Nucleus accumbens (tissue), 56 donors: ENCODE measurements at places on chromosomes 2 and 18.
A peak's percentile ranks its signal among the peaks of the same experiment; 100 is the strongest.

DNA sequence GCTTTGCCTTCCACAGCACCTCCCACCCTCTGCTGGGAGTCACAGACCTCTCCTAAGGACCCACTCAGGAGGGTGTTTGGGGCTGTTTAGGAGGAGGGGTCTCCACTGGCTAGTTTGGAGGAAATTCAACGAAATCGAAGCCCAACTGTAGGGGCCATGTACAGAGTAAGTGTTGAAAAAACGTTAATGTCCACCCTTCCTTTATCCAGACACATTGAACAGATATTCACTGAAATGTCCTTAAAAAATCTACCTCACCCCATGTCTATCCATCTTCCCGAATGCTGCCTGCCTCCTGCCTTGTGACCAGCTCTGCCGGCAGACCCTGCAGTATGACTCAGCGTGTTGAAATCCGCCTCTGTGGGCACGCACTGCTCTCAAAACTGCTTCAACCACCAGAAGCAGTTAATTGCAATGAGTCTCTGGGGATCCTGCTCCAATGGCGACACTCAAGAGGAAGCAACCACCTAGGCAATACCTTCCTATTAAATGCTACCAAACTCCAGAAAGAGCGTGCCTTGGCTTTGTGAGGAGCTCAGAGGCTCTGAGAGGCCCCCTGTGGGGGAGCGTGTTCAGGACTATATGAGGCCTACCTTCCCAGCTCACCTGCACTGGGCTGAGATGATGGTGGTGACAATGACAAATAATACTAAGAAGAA lies 61.4 kb upstream of the RTN4 start:
- no peak for DNase-seq

DNA sequence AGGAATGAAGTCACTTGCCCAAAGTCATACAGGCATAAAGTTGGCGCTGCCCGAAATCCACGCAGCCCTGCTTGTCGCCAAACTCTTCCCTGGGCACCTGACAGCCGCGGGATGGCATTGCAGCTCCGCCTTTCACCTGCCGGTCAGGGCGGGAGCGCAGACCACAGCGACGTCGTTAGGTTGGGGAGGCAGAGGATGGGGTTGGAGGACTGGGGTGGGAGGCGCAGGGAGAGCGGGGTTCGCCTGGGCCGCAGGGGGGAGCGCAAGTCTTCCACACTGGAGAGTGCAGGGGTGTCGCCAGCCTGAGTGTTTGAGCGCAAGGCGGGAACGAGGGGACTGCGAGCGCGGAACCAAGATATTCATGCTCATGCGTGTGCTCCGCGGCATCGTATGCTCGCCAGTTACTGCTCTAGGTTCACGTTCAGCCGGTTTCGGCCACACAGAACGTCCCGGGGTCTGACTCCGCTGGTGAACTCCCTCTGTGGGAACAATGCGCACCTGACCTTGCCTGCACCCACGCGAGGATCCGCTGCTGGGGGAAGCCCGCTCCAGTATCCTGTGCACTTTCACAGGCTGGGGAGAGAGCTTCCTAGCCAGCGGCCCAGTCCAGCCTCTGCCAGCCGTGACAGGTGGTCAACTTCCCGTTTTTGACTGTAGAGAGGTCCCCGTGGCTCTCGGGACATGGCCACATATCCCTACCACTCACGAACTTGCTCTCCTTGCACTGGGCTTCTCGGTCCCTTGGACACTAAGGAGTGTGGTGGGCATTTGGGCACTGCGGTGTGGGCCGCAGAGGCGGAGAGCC lies 767 bp upstream of the NPPC start:
- DNase-seq, result peak; percentile 49

GRCh38 chr2:3115301-3116042 lies 262.1 kb downstream of the EIPR1 start:
- peak; percentile 11 for DNase-seq

- no peak for DNase-seq
These were observed 295.0 kb upstream of the ZNF521 start for GRCh38 chr18:25646971-25647370.

- no peak for DNase-seq
These were observed 289.6 kb upstream of the ID2 start for GRCh38 chr2:8392098-8392866.

GRCh38 chr18:41025666-41026065 lies 929.4 kb upstream of the PIK3C3 start:
- no peak for DNase-seq

GRCh38 chr2:200090683-200091082 lies 135.3 kb downstream of the MAIP1 start:
- DNase-seq, result no peak

DNA sequence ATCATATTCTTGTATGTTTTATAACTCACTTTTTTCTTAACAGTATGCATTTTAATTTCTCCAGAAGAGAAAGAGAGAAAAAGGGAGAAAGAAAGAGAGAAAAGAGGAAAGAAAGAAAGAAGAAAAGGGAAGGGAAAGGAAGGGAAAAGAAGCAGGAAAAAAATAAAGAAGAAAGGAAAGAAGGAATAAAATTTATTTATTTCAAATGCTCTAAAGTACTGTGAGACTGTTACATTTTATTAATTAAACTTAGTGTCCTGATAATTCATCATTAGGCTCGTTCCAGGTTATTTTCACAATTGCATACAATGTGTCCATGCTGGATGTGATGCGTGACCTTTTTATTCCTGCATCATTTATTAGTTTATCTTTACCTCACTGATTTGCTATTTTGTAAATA lies 1023.4 kb upstream of the KLHL29 start:
- no peak for DNase-seq

DNA sequence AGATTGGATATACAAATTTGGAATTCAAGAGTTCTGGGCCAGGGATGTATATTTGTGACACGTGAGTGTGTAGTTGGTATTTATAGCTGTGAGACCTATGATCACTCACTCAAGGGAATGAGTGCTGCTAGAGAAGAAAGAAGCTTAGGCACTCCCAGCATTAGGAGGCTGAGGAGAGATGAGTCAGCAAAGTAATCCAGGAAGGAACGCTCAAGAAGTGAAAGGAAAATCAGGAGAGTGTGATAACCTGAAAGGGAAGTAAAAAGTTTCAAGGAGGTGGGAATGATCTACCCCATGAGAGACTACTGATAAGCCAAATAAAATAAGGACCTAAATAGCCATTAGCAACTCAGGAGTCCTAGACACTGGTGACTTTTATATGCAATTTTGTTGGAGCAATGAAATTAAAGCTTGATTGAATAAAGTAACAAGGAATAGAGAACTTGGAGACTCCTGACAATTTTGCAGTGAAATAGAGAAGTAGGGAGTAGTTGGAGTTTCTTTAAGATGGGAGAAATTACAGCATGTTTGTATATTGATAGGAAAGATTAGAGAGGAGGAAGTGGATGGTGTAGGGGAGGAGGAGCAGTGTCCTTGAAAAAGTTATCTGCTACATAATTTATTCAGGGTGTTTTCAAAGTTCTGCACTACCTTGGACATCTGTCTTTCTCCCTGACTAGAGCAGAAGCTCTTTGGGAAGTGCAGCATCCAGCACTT lies 89.9 kb downstream of the UBE2E3 start:
- DNase-seq, result no peak

- DNase-seq, result no peak
These were observed 7.2 kb downstream of the PSMD14 start for GRCh38 chr2:161315380-161315779.

DNA sequence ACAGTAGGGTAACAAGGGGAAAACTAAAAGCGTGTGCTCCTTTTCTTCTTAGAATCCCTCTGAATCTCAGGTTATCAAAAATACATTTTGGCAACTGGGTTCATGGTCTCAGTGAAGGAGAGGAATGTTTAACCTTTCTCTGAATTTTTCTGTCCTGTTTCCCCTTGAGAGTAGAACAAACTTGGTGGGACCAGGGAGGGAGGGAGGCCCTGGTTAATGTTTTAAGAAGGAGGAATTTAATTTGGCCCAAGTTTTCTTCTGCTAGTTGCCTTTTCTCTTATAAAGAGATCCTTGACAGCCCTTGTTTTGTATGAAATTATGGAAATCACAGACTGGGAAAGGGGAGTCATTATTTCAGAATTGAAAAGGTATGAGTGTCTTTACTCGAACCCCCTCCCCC lies 12.2 kb upstream of the POU3F3 start:
- DNase-seq, result no peak

GRCh38 chr2:74515981-74516633 lies 1.9 kb downstream of the TLX2 start:
- peak; percentile 3 for DNase-seq

- DNase-seq, result no peak
These were observed 1.0 kb downstream of the PSTPIP2 start for GRCh38 chr18:46070815-46071652.

DNA sequence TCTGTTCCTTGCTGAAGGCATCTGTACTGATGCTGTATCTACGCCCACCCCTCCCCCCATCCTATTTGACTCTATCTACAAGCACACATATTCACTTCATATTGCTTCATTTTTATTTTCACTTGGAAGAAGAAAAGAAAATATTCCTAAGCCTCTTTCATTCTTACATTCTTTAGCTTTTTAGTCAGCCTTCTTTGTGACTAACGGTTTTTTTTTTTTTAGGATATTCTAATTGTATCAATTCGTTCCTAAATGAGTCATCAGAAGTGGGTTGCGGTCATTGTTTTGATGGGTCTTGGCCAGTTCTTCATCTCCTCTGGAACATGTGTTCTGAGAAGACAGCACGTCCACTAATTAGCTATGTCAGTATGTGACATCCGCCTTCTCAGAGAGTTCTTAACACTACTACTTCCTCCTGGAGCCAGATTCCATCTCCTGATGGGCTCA lies 88.7 kb downstream of the MYO1B start:
- no peak for DNase-seq

GRCh38 chr18:80137137-80137536 lies 28.1 kb downstream of the ADNP2 start:
- no peak for DNase-seq

- DNase-seq, result no peak
These were observed 287.9 kb upstream of the KLHL29 start for GRCh38 chr2:23096906-23097602.

DNA sequence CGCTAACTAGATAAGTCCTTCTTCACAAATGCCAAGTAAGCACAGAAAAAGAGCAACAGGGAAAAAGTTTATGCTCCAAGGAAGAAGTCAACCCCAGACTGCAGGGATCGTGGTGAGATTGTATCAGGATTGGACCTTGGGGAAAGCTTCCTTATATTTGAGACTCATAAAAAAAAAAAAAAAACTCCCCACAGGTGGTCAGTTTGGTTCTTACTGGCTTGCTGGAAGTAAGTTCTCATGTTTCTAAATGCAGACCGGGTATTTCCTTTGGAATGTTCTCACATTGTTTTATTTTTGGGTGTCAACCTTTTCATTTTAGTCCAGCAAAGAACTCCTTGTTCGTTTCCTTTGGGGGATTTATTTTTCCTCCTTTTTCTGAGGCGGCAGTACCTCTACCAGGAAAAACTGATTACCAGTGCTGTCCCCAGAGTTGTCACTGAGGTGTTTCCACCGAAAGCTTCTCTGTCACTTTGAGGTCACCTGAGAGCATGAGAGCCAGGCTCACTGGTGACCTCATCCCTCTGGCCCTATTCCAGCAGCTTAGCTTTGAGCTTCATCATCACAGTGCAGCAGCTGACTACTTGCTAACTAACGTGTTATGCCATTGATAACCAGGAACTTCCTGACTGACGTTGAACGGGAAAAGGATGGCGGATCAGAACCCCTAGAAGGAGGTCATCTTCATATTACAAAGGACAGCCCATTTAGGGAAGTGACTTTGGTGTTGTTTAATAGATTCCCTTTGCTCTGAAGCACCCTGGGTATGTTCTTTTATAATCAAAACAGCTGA lies 16.8 kb upstream of the ATP8B1 start:
- no peak for DNase-seq

- DNase-seq, result no peak
These were observed 14.3 kb downstream of the WDSUB1 start for GRCh38 chr2:159272156-159272555.

- DNase-seq, result no peak
These were observed 152.5 kb downstream of the NRP2 start for GRCh38 chr2:205834796-205835195.

DNA sequence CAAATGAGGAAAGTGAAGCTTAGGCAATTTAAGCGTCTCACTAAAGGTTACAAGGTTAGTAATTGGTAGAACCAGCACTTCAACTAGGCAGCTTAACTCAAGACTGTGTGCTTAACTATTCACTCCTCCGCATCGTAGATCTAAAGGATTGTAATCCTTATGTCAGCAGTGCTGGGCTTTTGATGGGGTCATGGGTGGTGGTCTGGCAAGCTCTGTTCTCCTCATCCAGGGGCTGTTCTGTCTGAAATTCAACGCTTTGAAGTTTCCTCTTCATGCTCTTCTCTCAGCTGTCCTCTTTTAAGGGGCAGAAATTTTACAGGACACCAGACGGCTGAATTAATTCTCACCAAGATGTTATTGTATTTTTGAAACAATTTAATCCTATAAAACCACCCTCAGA lies 165.5 kb upstream of the FAM98A start:
- DNase-seq, result no peak

DNA sequence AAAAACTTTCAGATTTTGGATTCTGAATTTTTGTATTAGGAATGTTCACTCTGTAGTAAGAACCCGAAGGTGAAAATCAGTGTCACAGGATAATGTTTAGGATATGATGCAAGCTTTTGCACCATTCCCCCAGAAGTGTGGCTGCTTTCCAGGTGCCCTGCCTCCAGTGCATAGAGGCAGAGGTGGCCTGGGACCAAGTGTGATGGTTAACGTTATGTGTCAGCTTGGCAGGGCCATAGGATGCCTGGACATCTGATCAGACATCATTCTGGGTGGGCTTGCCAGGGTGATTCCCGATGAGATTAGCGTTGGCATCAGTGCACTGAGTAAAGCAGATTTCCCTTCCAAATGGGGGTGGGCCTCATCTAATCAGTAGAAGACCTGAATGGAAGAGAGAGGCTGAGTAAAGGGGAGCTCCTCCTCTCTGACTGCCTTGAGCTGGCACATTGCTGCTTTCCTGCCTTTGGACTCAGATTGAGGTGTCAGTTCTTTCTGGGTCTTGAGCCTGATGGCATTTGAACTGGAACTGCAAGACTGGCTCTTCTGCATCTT lies 177.4 kb upstream of the HS6ST1 start:
- DNase-seq, result no peak

GRCh38 chr2:176650838-176651555 lies 381.8 kb downstream of the MTX2 start:
- no peak for DNase-seq

GRCh38 chr2:14297340-14297739 lies 335.2 kb upstream of the LRATD1 start:
- DNase-seq, result no peak

GRCh38 chr18:51006948-51007789 lies 22.8 kb upstream of the SMAD4 start:
- DNase-seq, result no peak
